ENCODE measurements at places on chromosomes 5 and 9. TPM values are rescaled to one million over a fixed set of nuclear protein-coding genes. Genes with fewer than 3 reads are reported as not detected.
A peak's percentile ranks its signal among the peaks of the same experiment; 100 is the strongest.

DNA sequence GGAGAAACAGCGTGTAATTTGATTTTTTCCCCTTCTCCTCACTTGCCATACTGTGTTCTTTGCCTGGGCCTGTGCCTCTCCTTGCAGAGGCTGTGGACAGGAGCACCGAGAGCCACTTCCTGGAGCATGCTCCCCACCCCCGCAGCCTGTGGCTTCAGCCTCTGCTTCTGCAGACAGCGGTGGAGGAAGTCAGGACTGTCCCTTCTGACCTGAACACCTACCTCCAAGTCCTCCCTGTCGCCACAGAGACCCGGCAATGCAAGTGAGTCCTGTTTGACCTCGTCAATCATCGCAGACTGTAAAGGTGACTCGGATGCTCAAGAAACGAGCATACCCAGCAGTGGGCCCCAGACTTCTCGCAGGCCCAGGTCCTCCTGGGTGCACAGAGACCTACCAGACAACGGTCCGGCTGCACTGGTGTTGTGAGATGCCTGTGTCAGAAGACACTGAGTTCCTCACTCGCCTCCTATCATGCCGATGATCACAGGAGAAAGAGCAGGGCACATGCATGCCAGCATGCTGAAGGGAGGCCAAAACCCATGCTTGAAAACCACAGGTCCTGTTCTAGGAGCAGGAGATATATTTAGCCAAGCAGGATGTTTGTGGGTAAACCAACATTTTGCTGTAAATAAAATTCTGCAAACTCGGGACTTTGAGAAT, 198.8 kb downstream of the AUH start:
- peak; percentile 61 for DNase-seq

DNA sequence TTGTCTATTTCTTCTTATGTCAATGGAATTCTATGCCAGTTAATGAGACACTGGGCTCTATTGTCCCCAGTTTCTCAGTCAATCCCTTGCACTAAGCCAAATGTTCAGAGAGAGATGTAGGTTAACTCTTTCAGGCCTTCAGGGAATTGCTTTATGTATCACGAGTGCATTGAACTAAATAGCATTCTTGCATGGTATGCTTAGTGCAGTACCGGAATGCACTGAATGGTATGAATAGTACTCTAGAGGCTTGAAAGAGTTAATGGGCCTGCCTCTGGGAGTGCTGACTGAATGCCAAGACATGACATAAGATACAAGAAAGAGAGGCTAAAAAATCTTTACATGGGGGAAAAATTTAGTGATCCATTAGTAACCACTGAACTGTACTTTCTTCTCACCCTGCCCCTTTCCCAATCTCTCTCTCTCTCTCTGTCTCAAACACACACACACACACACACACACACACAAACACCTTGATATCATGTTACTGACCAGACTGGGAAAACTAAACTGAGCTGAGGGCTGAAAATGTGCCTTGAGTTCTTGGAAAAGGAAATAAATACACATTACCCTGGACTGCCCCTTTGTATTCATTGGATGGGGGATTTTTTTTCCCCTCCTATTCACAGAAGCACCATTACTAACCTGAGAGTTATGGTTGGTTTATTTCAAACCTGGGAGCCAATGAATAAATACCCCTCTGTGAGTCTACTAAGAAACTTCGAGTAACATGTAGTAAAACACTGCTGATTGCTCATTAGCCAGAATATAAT, 35.4 kb upstream of the TMC1 start:
- no peak for DNase-seq

DNA sequence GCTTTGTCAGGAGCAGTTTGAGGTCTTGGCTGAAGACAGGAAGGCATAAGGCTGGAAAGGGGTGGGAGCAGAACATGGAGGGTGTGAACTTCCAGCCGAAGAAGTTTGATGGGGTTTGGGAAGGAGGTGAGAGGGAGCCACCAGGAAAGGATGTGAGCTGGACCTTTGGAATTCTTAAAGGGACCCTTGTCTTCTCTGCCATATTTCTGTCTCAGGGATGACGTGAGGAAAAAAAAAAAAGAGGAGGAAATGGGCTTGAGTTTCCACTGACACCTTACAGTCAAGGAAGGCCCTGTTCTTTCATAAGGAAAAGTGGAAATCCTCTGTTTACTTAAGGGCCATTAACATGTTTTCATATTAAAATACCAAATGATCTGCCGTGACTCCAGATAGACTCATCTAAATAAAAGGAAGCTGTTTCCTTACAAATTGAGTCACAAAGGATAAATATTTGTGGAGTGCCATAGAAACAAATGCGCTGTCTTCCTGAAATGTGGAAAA, 132.1 kb downstream of the PALM2AKAP2 start:
- no peak for DNase-seq

DNA sequence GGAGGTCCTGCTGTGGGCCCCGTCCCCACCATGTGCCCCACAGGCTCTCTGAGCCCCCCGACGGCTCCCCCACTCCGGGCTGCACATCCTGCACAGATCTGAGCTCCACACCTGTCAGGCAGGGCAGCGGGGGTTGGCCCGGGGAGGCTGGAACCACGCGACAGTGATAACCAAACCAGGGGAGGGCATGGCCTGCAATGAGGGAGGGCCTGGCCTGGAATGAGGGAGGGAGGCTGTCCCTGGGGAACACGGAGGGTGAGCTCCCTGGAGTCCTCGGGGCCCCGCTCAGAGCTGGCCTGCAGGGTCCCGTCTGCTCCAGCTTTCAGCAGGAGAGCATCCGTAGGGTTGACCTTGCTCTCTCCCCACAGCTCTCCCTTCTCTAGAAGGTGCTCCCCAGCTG, 30.5 kb downstream of the SLC9A3 start:
- DNase-seq, result no peak

GRCh38 chr5:139960723-139961383, 82.2 kb downstream of the NRG2 start:
- DNase-seq, result no peak

- peak; percentile 65 for DNase-seq
Observed at GRCh38 chr9:21789541-21790037, 12.8 kb upstream of the MTAP start.

GRCh38 chr9:109599131-109599530, 101.0 kb upstream of the PTPN3 start:
- no peak for DNase-seq

DNA sequence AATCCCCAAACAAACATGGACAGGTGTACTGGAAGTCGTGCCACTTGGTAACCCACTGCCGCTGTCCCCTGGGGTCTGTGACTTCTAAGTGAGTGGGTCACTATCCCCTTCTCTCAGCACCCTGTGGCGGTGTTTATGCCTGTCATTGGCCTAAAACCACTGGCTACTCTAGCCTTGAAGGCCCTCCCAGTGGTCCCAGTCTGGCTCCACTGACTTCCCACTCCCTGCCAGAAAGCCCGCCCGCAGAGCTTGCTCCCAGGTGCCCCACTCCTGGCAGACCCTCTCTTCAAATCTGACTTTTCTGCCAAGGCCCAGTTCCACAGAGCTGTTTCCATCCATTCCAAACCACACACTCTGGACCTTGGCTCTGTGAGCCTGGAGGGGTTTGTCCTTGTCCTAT, 274.5 kb downstream of the HSPA4 start:
- DNase-seq, result no peak

DNA sequence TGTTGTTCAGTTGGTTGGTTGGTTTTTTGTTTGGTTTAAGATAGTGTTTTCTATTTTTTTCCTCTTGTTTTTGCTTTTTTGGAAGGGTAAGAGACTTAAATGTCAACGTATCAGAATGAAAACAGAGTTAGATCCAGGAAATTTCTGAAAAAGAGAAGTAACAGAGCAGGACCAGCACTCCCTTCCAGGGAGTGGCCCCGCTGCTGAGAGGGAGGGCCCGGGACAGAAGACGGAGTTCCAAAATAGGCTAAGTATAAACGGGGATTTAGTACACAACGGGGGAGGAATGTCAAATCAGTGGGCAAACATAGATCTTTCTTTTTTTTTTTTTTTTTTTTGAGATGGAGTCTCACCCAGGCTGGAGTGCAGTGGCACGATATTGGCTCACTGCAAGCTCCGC, 92.7 kb upstream of the RUFY1 start:
- no peak for DNase-seq

DNA sequence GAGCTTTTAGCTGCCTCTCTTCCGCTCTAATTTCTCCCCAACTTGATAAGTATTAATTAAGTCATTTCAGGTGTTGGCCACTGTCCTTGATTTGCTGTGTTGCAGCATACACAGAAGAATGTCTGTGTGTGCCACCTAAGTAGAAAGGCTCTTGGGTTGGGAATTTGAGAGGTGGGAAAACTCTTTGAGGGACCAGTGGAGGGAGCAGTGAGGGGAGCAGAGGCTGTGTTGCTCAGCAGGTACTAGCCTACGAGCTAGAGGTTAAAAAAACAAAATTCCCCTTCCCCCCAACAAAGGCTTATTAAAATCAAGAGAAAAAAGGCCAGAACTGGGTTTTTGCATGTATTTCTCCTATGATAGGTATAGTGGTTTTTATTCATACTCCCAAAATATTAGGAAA, 20.9 kb downstream of the RPS23 start:
- DNase-seq, result no peak

DNA sequence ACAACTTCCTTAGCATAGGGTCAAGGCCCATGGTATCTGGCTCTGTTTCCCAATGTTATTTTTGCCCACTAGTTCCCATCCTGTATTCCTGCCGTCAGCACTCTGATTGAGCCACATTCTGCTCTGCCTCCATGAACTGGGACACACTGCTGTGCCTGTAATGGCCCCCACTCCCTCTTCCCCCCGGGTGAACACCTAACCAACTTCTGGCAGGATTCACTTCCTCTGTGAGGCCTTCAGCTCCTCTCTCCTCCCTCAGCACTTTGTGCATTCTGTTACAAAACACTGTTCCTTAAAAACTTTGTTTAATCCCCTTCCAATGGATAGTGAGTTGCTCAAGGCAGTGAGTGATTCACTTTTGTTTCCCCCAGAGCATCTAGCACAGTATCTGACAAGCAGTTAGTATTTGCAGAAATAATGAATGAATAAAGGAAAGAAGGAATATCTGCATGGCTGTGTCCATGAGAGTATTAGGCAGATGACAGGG, 183.6 kb downstream of the EFNA5 start:
- DNase-seq, result no peak

DNA sequence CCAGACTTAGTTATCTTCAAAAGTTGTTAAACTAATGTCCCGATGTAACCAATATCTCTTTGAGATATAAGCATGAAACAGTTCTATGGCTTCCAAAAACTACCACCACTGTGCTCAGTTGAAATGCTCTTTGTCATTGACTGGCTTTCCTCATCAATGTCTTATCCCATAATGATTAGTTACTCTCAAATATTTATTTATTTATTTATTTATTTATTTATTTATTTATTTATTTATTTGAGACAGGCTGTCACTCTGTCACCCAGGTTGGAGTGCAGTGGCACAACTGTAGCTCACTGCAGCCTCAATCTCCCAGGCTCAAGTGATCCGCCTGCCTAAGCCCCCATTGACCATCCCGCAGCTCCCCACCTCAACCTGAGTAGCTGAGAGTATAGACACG, 28.0 kb upstream of the MLLT3 start:
- no peak for DNase-seq

DNA sequence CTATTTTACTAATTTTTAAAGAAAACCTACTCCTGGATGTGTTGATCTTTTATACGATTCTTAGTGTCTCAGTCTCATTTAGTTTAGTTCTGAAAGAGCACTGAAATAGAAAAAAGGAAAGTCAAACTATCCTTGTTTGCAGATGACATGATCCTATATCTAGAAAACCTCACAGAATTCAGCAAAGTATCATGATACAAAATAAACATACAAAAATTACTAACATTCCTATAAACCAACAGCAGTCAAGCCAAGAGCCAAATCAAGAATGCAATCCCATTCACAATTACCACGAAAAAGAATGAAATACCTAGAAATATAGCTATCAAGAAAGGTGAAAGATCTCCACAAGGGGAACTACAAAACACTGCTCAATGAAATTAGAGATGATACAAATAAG, 225.8 kb upstream of the CDH18 start:
- DNase-seq, result no peak

GRCh38 chr9:98989036-98990000, 45.6 kb downstream of the COL15A1 start:
- peak; percentile 80 for DNase-seq

DNA sequence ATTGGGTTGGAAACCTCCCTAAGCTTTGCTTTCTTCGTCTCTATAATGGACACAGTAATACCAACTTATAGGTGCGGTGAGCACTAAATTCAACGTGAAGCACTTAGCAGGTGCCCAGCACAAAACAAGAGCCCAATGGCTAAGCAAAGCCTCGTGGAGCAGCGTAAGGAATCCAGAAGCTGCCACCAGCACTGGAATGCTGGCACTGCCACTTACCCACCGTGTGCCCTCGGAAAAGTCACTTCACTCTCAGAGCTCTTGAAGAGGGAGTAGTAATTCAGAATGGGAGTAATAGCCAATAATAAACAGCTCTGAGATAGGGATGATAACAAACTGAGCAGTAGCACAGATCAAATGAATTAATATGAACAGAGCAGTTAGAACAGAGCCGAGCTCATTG, 16.4 kb downstream of the DAP start:
- no peak for DNase-seq

DNA sequence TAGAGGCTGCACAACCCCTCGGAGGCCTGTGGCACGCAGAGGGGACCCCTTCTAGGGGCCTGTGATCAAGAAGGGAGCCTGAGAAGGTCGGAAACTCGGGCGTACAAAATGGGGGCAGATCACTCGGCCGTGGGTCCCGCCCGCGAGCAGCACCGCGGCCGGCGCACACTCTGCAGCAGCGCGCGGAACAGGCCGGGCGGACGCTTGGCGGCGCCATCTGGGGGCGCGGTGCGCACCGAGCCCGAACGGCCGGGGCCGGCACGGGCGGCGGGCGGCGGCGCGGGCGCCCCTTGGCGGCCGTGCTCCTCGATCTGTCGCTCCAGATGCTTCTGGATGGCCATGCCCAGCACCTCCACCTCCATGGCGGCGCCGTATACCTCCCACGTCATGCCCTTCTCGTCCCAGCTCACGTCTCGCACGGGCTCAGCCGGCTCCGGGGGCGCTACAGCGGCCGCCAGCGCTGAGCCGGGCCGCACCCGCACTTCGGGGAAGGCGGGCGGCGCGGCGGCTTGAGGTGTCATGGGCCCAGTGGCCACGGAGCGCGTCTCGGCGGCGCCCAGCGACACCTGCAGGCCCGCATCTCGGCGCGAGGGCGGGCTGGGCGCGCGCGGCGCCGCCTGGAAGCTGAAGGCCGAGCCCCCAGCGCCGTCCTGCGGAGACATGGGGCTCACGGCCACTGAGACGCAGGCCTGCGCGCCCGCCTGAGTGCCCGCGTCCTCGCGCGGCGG, 13.1 kb downstream of the GPRIN1 start:
- DNase-seq, result no peak

FOXD4L3 gene
- total RNA-seq, result not detected

RGS3 gene
- 43.1 TPM for total RNA-seq

BAAT gene
- not detected for total RNA-seq

SLC12A2 gene
- 96.6 TPM for total RNA-seq

DOK3 gene
- 16.2 TPM for total RNA-seq

ANKRD31 gene
- total RNA-seq, result 0.53 TPM

IL5 gene
- not detected for total RNA-seq
